Hepatic stellate cell (primary cell): ENCODE measurements at places on chromosomes 7 and 10.

DNA sequence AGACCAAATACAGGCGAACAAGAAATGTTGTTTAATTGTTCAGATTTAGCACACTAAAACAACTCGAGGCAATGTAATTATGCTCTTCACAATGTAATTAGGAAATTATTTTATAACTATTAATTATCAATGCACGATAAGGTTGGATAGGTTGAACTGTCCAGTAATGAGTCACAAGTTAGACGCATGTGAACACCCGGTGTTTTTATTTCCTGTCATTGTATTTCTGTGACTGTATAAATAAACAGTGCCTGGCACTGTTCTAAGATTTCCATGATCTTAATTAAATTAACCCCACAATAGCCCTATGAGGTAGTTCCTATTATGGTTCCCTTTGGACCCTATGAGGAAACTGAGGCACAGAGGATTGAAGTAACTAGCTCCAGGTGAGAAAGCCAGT is 26.2 kb downstream of the C10orf105 start:
- no peak for DNase-seq

- no peak for DNase-seq
Measured at GRCh38 chr7:5824297-5824610, 42.8 kb upstream of the RNF216 start.

DNA sequence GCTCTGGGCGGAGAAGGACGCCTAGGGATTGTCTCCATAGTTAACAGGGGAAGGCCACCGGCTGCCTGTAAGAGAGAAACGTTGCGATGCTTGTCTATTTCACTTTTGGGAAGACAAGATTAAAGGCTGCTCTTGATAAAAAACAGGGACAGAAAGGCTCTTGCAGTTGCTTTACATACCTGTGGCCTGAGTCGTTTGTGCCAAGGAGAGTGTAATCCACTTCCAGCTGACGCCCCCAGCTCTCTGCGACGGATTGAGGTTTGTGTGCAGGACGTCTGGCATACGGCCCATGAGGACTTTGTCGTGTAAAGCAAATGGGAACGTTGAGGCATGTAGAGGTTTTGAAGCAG is 1.1 kb downstream of the MAP3K8 start:
- DNase-seq, result peak; percentile 21

GRCh38 chr7:123643495-123644441 is 11.9 kb upstream of the LMOD2 start:
- peak; percentile 26 for DNase-seq

- DNase-seq, result no peak
Measured at GRCh38 chr10:70330671-70331070, 46.9 kb upstream of the NPFFR1 start.

DNA sequence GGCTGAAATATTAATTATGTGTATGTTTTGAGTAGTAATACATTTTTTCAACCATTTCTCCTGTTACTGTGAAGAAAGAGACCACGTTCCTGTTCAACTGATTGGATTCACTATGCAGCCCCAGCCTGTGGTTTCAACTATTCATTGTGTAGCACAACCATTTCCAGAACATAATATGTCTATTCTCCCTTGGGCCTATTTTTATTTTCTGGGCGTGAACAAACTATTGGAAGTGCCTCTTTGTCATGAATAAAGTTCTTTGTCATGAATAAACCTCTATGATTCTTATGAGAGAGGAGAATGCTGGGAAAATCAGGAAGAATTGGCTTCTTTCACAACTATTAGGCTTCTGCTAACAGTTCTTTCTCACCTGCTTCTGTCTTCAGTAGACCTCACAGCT is 152.4 kb downstream of the GNAT3 start:
- DNase-seq, result no peak

DNA sequence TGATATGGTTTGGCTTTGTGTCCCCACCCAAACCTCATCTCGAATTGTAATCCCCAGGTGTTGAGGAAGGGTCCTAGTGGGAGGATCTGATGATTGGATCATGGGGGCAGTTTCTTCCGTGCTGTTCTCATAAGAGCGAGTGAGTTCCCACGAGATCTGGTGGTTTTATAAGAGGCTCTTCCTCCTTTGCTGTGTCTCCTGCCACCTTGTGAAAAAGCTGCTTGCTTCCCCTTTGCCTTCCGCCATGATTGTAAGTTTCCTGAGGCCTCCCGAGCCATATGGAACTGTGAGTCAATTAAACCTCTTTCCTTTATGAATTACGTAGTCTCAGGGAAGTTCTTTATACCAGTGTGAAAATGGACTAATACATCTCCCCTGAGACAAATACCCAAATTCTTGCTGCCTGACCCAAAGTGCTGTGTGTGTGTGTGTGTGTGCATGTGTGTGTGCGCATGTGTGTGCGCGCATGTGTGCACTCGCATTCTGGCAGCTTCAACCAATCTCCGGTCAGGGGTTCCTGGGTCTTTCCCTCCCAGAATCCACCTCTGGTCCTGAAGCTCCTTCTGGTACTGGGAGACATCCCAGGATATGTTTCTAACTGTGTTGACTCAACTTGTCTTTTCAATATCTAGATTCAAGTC is 98.1 kb upstream of the LRRC4 start:
- no peak for DNase-seq

GRCh38 chr10:102322914-102323313 is 72.6 kb upstream of the NFKB2 start:
- DNase-seq, result no peak

DNA sequence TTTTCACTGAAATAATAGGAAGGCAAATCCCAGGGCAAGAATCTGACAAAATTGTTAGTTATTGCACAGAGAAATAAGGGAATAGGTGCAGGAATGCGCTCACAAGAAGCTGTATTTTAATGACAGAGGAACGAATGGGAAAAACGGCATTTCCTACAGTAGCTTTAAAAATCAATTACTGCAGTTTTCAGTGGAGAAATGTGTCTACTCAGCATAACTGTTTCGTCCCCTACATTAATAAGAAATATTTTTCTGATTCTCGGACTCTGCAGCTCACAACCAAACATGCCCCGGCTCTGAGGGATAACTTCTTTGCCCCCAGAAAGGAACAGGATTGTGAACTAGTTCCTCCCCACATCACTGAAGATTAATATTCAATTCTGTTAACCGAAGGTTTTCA is 44.9 kb upstream of the TCERG1L start:
- no peak for DNase-seq

GRCh38 chr7:86574006-86574405 is 69.7 kb upstream of the GRM3 start:
- DNase-seq, result no peak

- DNase-seq, result no peak
Measured at GRCh38 chr7:106029451-106029850, 66.4 kb downstream of the CDHR3 start.

- no peak for DNase-seq
Measured at GRCh38 chr7:82599895-82600294, 156.3 kb upstream of the CACNA2D1 start.

DNA sequence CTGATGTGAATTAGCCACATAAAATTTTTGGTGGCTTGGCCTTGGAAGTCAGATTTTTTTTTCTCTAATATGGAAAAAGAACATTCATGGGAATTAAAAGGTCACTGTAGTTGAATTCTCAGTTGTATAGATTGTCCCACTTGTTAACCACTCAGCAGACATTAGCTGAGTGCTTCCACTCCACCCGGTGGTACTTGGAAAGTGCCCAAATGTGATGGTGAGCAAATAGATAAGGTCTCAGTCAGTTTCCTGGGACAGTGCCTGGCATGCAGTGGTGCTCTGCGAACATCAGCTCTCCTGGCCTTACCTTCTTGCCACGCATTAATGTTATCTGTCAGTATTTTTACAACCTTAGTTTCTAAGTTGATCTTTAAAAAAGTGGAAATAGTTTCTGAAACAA is 1.4 kb downstream of the ATP5F1C start:
- DNase-seq, result peak; percentile 21

- DNase-seq, result no peak
Measured at GRCh38 chr10:125828311-125828710, 5.0 kb downstream of the BCCIP start.

- no peak for DNase-seq
Measured at GRCh38 chr7:22842973-22843372, 20.3 kb upstream of the TOMM7 start.

GRCh38 chr7:93894966-93895640 is 4.5 kb upstream of the TFPI2 start:
- DNase-seq, result no peak

- no peak for DNase-seq
Measured at GRCh38 chr7:51033727-51034520, 251.2 kb upstream of the GRB10 start.

DNA sequence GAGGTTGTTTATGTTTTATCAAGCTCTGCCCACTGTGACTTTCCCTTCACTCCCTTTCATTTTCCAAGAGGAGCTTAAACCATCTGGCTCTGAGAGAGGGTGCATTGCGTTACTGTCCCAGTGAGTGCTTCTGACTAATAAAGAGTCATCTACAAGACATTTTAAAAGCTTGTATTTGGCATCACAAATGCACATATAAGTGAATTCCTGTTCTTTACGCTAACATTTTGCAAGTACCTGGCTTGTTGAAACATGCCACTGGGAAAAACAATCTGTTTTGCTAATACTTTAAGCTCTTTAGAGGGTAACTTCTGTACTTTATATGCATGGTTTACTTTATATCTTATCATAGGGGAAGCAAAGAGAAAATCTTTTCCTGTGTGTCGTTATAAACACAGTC is 534.6 kb upstream of the POM121L12 start:
- no peak for DNase-seq

GRCh38 chr10:35674843-35675242 is 32.7 kb upstream of the FZD8 start:
- no peak for DNase-seq

DNA sequence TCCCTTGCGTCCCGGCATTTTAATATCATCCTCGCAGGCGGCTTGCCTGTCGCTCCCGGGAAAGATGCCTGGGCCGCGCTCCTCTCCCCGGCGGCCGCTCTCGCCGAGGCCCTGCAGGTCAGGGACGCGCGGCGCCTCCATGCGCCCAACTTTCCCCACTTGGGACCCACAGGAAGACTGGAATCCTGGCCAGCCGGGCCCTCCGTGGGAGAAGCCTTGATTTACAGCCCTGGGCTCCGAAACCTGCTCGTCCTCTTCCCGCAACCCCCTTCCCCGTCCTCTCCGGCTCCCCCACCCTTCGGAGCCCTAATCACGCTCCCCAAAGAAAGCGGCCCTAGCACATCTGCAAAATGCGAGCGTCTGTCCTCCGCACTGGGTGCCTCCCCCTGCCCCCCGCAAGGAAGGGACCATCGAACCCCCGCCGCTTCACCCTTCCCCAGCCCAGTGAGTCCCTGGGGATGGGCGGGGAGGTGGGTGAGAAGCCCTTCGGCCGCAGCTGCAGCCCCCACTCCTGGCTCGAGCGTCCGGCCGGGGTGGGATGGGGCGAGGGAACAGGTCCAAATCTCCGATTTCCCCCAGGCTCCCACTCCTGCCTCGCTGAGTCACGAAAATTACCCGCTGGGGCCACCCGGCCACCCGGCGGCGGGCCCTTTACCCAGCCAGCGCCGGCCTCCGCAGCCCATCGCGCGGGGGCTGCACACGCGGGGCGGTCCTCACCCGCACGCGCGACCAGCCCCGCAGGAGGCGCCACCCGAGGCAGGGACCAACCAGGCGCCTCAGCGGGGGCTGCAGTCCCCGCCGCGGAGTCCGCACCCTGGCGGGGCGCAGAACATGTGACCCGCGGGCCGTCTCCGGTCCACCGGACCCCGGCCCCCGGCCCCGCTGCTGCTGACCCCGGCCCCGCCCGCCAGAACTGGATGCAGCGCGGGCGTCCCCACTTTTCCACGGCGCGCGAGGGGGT is 695 bp downstream of the HSPA12A start:
- peak; percentile 38 for DNase-seq

- no peak for DNase-seq
Measured at GRCh38 chr7:157682946-157683746, 346.3 kb downstream of the DNAJB6 start.

GRCh38 chr7:5693529-5693928 is 87.9 kb downstream of the RNF216 start:
- DNase-seq, result no peak

DNA sequence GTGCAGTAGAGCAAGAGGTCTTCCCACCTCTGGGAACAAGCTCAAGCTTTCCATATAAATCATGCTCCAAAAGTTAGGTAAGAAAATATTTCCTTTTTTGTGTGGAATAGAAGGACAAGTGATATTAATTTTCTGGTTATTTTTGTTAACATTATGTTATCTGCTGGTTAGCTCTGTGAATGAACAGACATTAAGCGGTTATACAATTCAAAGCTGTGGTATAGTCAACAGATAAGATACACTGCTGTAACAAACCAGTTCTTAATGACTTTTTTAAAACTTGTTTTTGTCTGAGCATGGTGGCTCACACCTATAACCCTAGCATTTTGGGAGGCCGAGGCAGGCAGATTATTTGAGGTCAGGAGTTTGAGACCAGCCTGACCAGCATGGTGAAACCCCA is 43.0 kb upstream of the PRKAR2B start:
- no peak for DNase-seq

DNA sequence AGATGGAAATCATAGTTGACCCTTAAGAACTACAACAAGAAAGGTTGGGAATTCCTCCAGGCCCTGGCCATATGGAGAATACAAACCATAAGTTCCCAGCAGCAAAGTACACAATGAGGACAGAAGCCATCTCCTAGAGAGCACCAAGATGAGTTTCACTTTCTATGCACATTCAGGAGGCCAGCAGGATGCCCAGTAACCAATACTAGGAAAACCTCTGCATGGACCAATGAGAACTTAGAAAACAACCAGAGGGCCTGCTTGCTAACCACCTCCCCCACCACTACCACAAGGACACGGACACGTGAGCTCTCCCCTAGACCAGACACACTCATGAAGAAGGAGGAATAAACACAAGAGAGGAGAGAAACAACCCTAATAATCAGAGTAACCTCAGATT is 56.3 kb downstream of the IFIT5 start:
- DNase-seq, result no peak

GRCh38 chr7:56106108-56107073 is at the start of gene CHCHD2:
Gene CHCHD2, minus strand, starts transcription at chr7:56106476. Its CDS starts 63 bp downstream, at chr7:56106413.
- peak; percentile 98 for DNase-seq

- no peak for DNase-seq
Measured at GRCh38 chr7:45238806-45239205, 81.2 kb downstream of the RAMP3 start.

GRCh38 chr10:87861566-87861952 is 1.8 kb downstream of the KLLN start:
- peak; percentile 70 for DNase-seq

DNA sequence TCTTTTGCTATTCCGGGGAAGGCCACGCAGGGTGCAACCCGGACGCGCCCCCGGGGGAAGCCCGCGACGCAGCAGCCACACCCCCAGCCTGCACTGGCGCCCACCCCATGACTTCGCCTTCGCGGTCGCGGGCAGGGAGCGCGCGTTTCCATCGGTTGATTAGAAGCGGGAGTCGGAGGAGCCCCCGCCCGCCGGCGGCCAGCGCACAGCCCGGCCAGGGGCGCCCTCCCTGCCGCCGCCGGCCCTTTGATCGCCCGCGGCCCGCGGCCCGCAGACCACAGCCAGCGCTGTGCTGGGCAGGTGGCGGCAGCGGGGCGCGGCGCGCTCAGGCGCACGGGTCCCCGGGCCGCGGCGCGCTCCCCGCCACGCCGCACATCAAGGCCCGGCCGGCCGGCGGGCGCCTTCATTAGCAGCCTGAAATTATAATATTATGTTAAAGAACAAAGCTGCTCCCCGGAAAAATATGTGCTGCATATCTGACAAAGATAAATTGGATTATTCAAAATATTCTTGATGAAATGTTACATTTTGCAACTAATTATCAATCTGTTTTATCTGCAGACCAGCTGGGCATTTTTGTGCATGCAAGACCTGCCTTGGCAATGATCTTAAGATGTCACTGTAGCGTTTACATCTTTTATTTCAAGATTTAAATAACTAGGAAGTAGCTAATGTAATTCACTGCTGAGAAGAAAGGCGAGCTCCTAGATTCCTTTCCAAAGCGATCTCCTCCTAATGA is 160.7 kb upstream of the MKI67 start:
- no peak for DNase-seq
